ENCODE measurements at places on chromosomes 7 and 10.

DNA sequence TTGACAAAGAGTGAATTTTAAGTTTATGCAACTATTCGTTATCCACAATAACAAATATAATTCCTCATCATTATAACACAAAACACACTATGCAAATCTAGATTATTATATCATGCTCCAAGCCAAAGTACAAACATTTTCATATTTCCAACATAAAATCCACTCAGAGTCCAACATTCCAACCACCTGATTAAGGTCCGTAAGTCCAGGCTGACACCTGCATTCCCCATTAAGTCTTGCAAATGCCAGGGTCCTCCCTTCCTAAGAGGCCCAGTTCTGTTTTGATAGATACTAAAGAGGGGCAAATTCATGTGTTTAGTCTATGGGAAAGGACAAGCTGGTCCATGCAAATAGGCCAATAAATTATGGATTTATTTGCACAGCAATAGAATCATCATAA lies 206.1 kb downstream of the POU6F2 start:
- no peak for DNase-seq

DNA sequence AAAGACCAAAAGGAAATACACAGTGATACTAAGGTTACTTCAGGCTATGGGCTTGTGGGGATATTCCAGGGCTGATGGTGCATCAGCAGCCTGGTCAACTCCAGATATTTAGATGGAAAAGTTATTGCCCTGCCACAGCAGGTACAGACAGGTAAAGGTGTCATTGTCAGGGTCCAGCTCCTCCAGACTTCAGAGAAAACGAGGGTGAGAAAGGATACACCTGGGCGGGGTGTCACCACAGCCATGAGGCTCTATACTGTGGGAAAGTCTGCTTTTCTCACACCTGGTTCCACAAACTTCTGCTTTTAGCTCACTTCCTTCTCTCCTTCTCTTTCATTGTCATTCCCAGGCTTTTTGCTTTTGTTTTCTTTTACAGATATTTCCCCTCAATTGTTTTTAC lies 2.0 kb upstream of the C10orf120 start:
- no peak for DNase-seq

DNA sequence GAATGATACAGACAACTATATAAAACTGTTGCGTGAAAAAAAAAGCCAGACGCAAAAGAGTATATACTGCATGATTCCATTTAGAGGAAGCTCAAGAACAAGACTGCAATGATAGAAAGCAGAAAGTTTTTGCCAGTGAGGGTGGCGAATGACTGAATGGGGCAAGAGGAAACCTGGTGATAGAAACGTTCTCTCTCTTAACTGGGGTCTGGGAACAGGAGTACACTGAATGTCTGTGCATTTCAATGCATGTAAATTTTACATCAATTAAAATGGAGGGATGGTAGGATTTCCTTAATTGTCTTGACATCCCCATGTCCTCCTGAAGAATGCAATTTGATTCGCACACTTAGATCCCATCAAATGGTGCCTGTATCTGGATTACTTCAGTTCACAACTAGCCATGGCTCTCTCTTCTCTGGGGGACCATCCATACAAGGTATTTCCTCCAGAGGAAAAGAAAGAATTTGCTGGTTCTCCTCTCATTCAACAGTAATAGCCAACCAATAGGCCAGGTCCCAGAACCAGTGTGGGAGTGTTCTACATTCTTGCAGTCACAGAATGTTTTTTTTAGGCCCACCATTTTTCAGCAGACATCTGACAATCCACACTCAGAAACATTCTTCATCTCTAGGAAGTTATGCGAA lies 221.0 kb upstream of the KLF14 start:
- DNase-seq, result no peak

DNA sequence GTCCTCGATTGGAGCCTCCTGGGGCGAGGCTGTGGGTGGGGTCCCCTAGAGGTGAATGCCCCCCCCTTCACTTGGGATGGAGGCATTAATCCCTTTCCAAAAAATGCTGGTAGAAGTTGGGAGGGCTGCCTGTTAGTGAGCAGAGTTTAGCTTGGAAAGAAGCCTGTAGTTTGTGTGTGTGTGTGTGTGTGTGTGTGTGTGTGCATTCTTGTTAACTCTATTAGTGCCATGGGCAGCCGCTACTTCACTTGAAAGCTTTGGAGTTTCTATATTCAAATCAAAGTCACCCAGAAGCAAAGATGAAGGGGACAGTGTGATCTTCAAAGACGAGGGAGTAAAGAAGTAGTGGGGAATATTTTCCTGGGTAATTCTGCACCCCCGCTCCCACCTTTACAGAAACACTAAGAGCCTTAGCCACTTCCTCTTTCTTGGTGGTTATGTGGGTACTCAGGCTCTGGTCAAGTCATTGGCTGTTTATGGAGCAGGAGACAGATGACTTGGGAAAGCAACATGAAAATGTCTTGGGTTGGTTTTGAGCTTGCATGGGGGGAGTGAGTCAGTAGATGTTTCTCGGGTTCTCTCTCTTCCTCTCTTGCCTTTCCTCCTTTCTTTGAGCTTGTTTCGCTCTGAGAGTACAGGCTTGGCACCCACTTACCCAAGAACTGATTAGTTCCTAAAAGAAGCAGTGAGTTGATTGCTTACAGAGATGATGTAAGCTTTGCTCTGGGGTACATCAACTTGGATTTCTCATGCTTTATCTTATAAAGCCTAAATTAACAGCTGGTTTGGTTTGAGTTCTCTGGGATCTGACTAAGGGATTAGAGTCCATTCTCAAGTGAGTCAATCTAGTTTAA lies 35.9 kb downstream of the TCF7L2 start:
- no peak for DNase-seq
